GM18507 (cell line): ENCODE measurements at places on chromosomes 3 and 15.

GRCh38 chr3:131630807-131631206, 128.0 kb upstream of the MRPL3 start:
- DNase-seq, result no peak

DNA sequence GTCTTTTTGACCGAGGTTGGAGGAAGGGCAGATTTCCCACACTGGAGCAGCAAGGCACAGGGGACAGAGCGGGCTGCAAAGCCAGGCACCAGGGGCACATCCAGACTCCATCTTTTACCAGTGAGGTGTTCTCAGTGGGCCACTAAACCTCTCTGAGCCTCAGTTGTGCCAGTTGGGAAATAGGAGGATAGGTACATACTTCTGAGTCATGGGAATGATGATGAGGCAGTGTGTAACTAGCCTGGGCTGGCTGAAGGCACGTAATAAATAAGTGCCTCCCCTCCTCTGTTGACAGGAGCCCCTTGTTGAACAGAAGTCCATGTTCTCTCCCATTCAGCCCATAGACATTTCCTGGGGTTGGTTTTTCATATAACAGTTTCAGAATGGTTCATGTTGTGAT, 48.7 kb downstream of the GPD1L start:
- no peak for DNase-seq

DNA sequence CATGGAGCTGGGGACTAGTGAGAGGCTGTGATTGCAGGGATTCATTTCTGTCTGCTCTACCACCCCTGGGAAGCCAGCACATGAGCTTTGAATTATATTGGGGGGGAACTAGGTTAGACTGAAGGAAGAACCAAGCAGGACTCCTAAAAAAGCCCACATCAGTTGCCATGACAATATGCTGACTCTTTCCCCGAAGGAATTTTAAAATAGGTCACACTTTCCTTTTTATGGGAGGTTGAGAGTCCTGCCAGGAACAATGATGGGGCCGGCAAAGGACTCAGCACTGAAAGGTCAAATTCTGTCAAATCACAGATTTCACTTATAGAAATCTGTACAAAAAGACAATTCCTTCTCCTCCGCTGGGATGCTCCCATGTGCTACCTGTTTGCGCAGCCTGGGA, 130.8 kb downstream of the ZNF621 start:
- no peak for DNase-seq

DNA sequence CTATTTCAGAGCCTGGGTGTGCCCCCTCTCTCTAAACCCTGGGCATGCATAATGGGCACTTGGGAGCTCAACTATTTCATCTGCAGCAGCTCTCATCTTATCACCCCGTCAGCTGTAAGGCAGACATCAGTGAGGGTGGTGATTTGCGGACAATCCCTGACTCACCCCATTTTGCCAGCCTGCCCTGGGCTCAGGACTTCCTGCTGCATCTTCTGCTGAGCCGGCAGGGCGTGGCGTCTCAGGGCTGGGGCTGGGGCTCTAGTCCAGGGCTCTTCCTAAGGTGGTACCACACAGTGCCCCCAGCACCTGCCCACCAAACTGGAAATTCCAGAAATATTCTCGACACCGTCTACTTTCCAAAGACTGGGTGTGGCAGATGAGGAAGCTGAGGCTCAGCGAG, 925 bp upstream of the PSTPIP1 start:
- no peak for DNase-seq
